Right ventricle myocardium inferior (tissue), 1 donor: ENCODE measurements at places on chromosomes 13 and 19.

- DNase-seq, result no peak
Observed at GRCh38 chr13:92912629-92913028, 314.0 kb upstream of the GPC6 start.

DNA sequence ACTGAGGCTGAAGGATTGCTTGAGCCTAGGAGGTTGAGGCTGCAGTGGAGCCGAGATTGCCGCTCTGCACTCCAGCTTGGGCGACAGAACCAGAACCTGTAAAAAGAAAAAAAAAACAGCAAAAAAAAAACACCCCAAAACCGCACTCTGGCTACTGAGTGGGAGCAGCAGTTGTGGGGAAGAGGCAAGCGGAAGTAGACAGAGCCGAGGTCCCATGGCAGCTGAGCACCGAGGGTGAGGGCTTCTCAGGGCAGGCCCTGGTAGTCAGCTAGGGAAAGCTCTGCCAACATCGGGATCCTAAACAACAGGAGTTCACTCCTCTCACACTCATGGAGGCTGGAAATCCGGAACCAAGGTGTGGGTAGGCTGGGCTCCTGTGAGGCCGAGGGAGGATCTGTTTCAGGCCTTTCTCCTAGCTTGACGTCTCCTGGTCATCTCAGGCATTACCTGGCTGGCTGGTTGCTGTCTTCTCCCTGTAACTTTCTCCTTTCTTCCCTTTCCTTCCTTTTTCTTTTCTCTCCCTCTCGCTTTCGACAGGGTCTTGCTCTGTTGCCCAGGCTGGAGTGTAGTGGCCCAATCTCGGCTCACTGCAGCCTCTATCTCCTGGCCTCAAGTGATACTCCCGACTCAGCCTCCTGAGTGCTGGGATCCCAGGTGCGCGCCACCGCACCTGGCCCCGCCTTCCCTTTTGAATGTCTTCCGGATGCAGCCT is 15.8 kb upstream of the LATS2 start:
- no peak for DNase-seq

DNA sequence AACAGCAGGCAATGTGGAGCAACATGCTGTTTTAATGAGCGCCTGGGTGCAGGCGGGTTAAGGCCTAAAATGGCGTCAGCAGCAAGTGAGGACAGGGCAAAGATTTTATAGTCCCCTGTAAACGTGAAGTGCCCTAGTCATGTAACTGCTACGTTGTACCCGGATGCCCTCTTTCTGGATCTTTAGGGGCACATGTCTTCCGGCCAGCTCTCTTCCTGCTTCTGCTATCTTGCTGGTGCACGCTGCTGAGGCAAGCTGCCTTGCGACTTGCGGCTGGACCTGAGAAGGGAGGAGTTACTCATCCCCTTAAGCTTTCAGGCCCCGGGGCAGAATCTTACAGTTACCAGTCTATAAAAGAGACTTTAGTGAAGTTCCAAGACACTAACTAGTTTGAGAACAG is 303.6 kb upstream of the DACH1 start:
- no peak for DNase-seq

GRCh38 chr13:60646620-60647019 is 249.6 kb downstream of the TDRD3 start:
- DNase-seq, result no peak

DNA sequence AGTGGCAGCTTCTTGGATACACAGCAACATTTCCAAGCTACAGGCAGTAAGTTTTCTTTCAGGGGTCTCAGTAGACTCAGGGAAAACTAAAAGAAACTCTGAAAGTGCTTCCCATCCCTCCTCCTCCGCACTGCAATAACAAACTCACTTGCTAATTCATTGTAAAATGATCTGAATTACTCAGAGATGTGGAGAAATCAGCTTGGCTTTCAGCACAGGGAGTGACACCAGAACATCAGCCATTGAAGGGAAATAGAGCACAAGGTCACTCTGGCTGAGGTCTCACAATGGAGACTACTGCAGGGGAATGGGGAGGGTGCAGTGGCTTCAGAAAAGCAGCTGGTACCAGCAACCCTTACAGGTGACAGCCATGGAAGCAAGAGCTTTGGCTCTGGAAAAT is 137.3 kb upstream of the SERP2 start:
- no peak for DNase-seq

DNA sequence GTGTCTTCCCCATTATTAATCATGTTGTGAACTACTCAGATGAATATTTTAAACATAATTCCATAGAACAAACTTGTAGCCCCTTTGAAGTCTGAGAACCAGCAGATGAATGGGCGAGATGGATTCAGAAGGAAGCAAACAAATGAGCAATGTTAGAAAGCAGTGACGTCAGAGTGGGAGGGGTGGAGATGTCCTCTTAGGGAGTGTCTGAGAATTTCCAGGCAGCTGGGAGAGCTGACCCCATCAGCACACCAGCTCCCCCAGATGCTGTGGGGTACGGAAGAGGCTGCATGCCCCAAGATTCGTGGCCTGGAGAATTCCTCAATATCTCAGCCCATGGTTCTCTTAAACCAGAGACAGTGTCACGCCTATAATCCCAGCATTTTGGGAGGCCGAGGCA is 68.6 kb downstream of the DPF1 start:
- no peak for DNase-seq

GRCh38 chr19:19652482-19653295 is 9.2 kb upstream of the GMIP start:
- DNase-seq, result no peak

- no peak for DNase-seq
Observed at GRCh38 chr13:102977471-102977870, 88.7 kb downstream of the SLC10A2 start.

DNA sequence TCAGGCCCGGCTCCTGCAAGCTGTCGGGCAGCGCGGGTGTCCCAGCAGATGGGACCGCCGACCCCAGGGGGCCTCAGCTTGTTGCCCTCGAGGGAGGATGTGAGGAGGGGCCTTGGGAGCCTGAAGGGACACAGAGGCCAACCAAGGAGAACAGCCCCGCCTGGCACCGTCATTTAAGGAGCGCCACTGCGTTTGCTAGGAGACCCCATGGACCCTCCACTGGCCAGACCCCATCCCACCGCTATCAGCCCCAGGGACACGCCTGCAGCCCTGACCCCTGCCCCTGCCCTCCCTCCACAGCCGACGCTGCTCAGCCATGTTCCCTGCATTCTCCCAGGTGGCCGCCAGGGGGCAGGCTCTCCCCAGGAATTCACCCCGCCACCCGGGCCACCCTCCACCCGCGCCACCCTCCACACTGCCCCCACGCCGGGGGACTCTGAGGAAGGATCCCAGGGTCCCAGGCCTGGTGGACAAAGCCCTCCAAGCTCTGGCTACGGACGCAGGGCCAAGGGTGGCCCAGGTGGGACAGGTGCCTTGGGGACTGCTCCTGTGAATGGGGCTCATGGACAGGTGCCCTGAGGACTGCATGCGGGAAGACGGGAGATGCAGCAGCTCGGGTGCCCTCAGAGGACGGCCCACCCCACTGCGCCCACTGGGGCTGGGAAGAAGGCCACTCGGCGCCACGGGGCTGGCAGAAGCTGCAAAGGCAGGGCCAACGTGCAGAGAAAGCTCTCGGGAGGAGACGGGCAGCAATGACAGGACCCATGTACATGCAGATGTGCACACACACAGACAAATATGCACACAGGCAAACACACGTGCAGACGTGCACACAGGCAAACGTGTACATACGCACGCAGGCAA is 34.4 kb downstream of the PIP5K1C start:
- DNase-seq, result peak; percentile 85

GRCh38 chr19:288911-289310 is 2.3 kb downstream of the PLPP2 start:
- peak; percentile 66 for DNase-seq

DNA sequence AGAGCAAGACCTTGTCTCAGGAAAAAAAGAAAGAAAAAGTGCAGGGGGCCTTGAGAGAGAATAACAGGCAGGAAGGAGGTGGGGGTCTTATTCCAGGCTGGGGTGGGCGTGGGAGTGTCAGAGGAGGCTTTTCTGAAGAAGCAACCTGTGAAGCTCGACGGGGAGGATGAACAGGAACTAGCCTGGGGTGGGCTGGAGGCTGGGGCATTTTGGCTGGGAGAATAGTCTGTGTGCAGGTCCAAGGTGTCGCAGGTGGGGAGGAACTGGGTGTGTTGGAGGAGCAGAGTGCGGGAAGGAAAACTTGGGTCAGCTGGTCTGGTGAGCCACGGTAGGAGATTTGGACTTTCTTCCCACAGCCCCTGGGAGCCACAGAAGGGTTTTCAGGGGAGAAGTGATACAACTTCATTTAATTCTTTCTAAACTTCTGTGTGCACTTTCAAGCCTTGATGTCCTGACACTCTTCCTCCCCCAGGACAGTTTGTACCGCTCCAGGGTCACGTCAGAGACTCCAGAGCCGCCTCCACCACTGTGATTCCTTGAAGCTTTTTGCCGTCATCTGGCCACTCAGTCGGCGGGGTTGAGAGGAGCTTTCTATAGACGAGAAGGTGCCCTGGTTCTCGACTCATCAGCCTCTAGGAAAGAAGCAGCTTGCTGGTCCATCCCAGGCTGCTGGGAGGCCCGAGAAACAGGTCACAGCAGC is 138.7 kb downstream of the SIPA1L3 start:
- no peak for DNase-seq

GRCh38 chr19:45473367-45473681 is 5.5 kb downstream of the FOSB start:
- no peak for DNase-seq

GRCh38 chr13:25380082-25380481 is 8.3 kb downstream of the ATP8A2 start:
- no peak for DNase-seq

GRCh38 chr13:21636656-21637055 is 32.7 kb upstream of the MICU2 start:
- no peak for DNase-seq

GRCh38 chr19:51546650-51547396 is 15.4 kb upstream of the SIGLEC6 start:
- DNase-seq, result no peak

- peak; percentile 89 for DNase-seq
Observed at GRCh38 chr19:1244693-1245451, 3.3 kb downstream of the ATP5F1D start.

- DNase-seq, result no peak
Observed at GRCh38 chr19:51143486-51143885, 1.4 kb downstream of the SIGLEC7 start.

DNA sequence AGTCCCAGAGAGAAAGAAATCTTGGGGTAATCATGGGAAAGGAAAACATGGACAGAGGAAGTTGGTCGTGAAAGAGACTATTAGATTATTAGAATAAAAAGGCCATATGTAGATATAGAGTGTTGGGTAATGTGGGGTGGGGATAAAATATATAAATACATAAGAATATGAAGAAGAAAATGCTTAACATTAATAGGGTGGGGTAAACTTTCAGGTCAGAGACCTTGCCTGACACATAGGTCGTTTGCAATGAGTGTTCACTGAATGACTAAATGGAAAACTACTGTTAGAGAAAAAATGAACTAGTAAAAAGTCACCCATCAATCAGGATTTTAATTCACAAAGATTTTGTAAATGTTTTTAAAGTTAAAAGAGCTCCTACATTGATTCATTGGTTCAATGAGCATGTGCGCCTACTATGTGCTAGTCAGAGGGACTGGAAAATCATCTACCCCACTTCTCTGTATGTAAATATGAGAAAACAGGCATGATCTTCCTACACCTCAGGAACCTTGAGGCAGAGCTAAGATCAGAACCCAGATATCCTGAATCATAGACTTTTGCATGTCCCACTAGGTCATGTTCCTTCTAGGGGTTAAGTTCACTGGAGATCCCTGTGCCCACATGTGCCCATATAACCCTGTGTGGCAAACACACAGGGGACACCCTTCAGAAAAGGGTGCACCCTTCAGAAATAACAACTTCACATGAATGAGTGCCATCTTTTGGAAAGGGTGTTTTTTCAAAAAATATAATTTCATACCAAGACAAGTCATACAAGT is 24.6 kb upstream of the KLF12 start:
- DNase-seq, result no peak

DNA sequence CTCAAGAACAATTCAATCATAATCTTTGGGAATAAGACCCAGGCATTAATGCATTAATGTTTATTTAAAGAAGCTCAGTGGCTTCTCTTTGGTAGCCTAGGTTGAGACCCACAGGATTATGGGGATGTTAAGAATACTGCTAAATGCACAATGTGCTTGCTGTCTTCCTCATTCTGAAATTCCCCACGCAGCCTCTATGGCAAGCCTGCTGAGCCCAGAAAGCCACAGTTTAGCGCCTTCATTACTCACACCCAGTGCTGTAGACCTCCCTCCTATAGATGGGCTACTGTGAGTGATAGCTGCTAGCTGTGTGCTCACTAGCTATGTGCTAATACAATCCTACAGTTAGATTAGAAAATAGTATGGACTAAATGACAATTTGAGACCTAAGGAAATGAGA is 90.6 kb downstream of the TNFSF13B start:
- DNase-seq, result no peak

- no peak for DNase-seq
Observed at GRCh38 chr19:19562665-19563347, 24.7 kb downstream of the CILP2 start.

- no peak for DNase-seq
Observed at GRCh38 chr13:42794577-42795275, 13.3 kb downstream of the FAM216B start.

DNA sequence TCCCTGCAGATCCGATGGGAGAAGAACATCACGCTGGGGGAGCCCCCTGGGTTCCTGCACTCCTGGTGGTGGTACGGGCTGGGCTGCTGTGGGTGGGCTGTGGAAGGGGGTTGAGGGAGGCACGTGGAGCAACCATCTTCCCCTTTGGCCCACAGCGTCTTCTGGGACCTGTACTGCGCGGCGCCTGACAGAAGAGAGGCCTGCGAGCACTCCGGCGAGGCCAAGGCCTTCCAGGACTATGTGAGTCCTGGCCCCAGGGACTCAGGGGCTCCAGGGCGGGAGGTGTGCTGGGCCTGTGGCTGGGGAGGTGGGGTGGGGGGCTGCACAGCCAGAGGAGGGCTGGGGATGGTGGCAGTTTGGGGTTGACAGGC is 8.5 kb downstream of the SSBP4 start:
- DNase-seq, result no peak

- DNase-seq, result no peak
Observed at GRCh38 chr19:2680808-2681207, 21.7 kb downstream of the GNG7 start.

DNA sequence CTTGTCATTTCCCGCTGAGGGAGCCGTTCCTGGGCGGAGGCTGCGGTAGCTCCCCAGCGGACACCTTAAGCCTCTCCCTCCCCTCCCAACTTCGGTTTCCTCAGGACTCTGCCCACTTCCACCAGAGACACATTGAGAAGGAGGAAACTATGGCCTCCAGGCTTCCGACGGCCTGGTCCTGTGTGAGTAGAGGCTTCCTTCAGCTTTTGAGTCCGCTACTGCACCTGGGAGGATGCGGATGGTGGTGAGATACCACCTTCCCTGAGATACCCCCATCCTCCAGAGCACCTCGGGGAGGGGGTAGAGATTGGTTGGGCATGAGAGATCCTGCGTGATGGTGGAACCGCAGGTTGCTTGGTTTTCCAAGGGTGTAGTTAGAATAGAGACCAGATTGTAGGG is 955 bp downstream of the ZNF274 start:
- no peak for DNase-seq
